Activated CD4-positive, alpha-beta T cell treated with anti-CD3 and anti-CD28 coated beads, Interleukin-2, amount 50 U/mL, for 16 hours (primary cell): ENCODE measurements at places on chromosomes 7 and 10.

DNA sequence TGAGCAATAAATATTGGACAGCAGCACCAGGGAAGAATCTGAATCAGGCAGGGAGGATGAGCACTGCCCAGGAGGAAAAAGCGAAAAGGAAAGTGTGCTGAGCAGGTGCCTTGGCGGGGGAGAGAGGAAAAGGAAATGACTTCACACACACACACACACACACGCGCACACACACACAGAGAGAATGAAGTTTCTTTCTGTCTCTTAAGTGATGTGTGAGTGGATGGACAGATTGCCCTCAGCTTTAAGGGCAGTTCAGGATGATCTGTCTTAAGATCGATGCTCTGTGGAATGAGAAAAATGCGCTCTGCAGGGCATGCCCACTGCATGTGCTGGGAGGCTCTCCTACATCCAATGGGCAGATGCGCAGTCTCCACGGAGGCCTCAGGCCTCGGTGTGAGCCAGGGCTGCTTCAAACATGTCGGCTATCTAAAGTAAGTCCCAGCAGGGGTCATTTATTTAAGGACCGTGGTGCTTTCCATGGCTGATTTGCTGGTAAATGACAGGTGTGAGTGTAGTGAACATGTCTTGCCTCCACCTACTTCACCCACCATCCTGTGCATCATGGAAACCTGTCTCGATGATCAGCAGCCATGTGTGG, 2.5 kb upstream of the ACBD5 start:
- peak; percentile 87 for DNase-seq

DNA sequence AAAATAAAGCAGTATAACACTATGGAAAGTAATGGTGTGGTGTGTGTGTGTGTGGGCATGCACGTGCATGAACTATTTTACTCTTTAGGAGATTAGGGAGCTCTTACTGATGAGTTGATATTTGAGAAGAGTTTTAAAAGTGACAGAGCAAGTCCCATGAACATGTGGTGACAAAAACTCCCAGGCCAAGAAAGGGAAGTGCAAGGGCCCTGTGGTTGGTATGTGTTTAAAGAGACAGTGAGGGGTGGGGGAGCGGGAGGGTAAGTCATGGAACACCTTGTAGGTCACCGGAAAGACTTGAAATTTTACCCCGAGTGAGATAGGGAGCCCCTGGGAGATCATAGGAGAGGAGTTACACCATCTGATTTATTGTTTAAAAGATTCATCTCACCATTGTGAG, 63.3 kb downstream of the AKR1B1 start:
- DNase-seq = no peak

GRCh38 chr7:135681762-135682161, 19.4 kb downstream of the STMP1 start:
- no peak for DNase-seq

DNA sequence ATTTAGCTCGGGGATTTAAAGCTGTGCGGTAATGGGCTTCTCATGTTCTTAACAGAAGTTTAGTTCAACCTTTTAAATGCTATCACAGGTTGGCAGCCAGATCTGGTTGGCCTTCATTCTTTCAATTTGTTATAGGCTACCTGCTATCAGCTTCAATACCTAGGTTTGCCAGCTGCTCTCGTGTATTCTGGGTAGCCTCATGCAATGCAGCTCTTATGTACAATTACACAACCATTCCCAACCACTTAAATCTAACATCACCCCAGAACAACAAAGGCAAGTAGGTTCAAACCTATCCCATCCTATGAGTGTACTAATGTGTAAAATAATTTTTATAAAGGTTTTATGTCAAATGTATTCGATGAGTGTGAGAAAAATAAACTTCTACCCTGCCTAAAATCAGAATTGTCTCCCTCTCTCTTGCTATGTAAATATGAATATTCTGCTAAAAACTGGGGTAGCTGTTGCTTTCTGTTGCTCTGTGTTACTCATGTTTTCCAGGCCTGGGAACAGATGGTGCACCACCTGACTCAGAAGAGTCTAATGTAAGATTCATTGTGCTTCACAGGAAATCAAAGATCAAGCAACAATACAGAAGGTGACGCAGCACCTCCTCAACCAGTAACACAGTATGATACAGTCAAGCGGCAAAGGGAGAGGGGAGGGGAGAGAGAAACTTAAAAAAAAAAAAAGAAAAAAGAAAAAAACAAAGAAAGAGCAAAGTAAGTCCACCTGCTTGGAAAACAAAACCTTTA, 188.6 kb downstream of the ETV1 start:
- peak; percentile 16 for DNase-seq

- DNase-seq = peak; percentile 9
These were observed 650.5 kb upstream of the SORCS1 start for GRCh38 chr10:107814865-107815487.

GRCh38 chr7:142959202-142959601, 3.0 kb downstream of the KEL start:
- DNase-seq = no peak
